ENCODE measurements at places on chromosomes 3 and 15.

DNA sequence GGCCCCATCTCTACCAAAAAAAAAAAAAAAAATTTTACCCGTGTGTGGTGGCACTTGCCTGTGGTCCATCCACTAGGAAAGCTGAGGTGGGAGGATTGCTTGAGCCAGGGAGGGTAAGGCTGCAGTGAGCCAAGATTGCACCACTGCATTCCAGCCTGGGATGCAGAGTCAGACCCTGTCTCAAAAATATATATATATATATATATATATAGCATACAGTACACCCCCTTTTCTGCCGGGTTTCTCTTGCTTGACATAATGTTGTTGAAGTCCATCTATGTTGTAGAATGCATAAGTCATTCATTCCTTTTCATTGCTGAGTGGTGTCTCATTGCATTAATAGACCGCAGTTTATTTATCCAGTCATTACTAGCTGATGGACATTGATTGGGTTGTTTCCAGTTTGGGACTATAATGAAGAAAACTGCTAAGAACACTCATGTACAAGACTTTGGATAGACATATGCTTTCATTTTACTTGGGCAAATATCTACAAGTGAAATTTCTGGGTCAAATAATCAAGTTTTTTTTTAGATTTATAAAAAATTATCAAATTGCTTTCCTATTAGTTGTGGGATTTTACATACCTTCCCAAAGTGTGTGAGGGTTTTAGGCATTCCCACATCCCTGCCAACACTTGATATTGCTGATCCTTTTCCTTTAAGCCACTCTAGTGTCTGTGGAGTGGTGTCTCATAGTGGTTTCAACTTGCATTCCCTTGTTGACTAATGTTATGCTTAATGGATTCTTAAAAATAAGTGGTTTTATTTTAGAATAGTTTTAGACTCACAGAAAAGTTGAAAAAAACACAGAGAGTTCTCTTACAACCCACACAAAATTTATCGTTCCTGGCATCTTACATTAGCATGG, 2.1 kb upstream of the PRR20G start:
- peak; percentile 45 for DNase-seq

GRCh38 chr3:66425032-66425431, 75.8 kb downstream of the LRIG1 start:
- peak; percentile 72 for DNase-seq

GRCh38 chr15:72170691-72171090, 26.9 kb downstream of the GRAMD2A start:
- no peak for DNase-seq

DNA sequence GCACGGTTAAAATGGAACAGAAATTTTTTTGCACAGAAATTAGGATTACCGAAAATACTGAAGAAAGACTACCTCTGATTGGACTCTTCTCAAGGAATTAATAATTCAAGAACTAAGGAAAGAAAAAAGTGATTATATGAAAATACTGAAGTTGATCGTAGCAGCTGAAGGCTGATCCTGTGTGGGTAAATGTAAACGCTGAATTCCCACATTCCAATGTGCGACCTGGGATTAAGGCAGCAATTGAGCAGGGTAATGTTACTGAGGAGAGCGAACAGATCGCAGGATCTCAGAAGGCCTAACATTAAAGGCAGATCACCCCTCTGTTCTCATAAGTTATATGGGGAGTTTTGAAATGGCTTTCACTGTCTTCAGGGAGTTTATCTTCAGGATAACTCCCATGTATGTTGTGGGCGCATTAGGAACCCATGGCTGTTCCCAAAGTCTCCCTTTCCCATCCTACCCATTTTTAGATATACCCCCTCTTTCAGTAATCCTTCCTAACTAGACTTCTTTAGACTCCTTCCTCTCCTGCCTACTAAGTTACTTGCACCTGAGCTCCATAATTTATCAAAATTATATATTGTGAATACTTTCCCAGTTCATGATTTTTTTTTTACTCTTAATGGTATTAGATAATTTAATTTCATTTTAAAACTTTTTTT, 1.0 kb upstream of the UBL7 start:
- no peak for DNase-seq

DNA sequence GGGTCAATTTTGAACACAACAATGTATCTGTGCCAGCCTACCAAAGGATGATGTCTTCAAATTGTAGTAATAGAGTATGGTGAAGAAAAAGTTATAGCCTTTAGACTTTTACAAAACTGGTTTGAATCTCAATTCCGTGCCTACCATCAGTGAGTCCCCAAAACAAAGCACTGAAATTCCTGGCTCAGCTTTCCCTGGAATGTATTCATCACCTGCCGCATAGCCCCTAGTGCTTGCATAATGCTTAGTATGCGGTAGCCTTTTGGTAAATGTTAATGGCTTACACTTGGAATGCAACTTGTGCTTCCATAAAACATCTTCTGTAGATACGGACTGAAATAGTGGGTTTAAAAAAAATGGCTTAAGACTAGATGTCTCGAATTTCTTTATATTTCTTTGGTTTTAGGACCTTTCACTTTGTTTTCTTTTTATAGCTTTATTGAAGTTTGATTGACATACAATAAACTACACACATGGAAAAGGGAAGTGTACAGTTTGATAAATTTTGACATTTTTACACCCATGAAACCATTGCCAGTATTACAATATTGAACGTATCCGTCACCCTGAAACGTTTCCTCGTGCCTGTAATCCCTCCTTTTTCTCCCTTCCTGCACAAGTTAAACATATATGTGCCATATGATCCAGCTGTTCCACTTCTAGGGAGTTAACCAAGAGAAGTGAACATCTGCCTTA, 12.1 kb downstream of the SACM1L start:
- DNase-seq, result no peak

DNA sequence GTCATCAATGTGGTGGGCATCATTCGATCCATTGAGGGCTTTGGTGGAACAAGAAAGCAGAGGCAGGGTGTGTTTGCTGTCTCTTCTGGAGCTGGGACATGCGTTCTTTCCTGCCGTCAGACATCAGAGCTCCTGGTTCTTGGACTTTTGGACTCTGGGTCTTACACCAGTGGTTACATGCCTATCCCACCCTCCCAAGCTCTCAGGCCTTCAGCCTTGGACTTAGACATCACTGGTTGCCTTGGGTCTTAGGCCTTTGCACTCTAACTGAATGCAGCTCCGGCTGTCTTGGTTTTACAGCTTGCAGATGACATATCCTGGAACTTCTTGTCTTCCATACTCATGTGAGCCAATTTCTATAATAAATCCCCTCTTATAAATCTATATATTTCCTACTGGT, 8.1 kb upstream of the MASP1 start:
- DNase-seq, result no peak

DNA sequence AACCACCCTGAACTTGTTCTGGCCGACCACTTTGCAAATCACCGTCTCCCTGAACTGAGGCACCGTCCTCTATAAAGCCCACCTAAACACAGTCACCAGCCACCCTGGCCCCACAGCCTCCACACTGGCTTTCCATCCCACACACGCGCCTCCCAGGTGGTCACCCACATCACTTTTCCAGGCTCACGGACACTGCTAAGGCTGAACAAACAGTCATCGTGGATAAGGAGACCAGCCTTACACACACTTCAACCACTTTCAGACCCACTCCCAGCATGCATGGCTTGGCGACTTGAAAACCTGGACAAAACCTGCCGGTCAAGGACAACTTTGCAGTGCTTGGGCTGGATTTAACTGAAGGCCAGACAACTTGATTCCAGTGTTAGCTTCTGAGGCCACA, 8.4 kb downstream of the CHSY1 start:
- no peak for DNase-seq

GRCh38 chr15:72496783-72497182, 22.7 kb downstream of the ARIH1 start:
- DNase-seq, result no peak

DNA sequence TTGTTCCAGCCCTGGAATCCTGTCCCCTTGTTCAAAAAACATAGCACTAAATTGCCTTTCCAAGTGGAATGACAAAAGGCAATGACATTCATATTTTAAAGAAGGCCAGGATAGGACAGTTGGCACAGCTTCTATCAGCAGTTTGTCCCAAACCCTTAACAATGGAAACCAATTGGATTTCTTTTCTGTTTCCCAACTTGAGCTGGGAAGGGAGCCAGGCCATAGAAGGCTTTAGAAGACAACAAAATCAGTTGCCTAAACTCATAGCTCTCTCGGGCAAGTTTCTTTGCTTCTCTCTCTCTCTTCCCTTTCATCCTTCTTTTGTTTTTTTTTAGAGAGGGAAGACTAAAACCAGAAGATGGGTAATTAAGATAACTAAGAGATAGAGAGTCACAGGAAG, 227.7 kb upstream of the TPRG1 start:
- no peak for DNase-seq

GRCh38 chr3:33128706-33129105, 14.9 kb downstream of the CRTAP start:
- DNase-seq, result no peak

DNA sequence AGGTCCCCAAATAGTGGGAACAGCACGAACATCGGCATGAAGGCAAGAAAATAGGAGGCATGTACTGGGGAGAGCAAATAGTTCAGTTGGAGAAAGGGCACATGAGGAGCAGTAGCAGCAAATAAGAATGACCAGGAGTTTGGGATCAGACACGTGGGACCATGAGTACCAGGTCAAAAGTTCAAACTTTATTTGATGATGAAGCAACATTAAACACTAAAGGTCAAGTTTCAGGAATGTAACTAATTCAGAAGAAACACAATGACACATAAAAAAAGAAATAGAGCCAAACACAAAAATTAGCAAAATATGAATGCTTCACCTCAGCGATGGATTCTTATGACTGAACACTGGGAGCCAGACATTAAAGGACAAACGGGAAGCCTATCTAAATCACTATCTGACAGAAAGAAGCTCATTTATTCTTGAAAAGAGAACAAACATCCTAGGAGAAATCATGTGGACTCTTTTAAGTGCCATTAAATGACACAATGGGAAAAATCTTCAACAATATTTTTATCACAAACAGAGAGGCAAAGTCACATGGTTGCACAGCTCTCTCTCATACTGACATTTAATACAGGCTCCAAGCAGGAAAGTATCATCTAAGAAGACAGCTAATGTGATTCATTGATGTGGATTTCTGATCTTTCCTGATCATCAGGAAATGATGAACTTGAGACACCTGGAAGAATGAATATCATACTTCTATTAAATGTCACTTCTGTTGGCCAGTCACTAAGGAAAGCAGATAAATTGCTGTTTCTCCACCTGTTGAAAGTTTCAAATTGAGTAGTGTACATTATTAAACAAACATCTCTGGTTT, 216.9 kb upstream of the THBS1 start:
- DNase-seq, result peak; percentile 72

DNA sequence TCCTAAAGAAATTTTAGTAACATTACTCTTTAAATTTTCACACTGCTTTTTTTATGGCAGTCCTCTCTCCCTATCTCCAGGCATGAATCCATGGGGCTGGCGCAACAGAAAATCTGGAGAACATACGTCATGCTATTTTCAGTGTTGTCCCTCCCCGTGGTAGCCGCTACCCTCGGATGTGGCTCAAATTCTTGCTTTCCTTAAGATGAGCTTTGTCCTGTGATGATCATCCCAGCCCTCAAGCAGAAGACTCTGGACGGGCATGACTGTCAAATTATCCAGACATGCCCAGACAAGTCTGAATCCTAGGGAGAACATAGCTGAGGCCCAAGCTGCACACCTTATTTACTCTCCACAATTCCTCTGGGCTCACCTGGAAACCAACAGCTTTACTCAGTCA, 49.1 kb downstream of the FMN1 start:
- no peak for DNase-seq

DNA sequence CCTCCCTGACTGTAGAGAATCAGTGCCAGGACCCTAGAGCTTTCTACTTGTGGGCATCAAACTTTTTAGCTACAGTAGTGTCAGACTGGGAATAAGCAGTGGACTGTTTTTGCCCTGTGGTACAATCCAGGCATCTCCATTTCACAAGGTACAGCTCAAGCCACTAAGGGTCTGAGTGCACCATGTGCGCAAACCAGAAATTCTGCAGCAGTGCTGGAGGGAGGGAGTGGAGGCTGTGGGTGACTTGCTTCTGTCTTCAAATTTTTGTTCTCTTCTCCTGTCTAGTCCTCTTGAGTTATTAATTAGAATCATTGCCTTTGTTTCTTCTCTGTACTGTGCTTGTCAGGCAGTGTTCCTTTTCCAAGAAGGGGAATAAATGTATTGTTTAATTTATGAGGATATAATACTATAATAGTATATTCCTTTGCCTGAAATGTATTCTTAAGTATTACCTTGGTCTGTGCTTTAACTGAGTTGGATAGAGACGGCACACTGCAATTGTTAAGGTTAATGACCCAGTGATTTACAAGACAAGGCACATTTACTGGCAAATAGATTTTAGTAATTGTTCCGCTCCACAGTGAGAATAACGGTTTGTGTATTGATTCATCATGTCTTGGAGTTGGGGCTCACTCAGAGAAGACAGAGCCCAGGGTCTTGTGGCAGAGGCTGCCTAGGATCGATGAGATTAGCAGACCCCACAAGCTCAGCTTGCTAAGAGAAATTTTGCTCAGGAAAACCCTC, 390.6 kb upstream of the CFAP20DC start:
- no peak for DNase-seq

DNA sequence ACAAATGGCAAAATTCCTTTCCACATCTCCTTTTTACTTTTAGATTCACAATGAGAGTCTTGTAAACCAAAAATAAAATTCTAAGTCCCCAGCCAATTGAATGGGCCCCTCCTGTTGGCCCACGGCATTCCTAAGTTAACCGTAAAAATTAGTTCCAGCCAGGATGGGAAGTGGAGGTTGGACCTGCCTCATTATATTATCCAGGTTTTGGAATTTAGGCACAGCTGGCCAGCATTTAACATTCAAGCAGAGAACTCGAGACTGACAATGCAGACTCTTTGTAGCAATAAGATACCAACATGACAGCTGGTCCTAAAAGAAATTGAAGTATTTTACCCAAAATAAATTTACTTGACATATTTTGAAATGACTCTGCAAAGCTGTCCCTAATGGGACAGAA, 321.0 kb upstream of the NAALADL2 start:
- DNase-seq, result peak; percentile 19

DNA sequence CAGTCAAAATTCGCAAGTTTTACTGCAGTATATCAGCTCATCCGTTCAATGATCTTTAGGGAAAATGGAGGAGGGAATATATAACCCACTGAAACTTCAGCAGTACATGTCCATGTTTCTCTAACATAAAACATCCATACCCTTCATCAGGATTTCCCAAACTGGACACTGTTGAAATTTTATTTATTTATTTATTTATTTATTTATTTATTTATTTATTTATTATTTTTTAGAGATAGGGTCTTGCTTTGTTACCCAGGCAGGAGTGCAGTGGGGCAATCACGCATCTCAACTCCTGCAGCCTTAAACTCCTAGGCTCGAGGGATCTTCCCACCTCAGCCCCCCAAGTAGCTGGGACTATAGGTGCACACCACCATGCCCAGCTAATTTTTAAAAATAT, 14.8 kb upstream of the HLTF start:
- DNase-seq, result no peak

GRCh38 chr3:170642882-170643601, 57.2 kb upstream of the SLC7A14 start:
- no peak for DNase-seq

DNA sequence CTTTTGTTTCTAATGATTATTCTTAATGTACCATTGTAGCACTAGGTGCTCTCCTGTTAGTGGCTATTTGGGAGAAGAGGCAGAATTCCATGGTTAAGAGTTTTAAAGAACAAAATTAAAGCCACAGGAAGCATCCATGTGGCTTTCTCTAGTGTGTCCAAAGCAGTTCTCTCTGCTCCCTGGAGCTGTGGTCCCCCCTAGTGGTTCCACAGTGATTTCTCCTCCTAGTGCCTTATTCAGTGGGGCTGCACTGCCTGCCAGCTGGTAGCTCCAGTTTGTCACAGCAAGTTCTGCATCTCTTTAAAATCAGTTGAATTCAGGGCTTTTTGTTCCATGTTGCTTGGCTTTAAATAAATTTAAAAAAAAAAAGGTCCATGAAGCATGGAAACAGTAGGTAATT, 39.6 kb upstream of the FAM98B start:
- peak; percentile 54 for DNase-seq
